ENCODE measurements at places on chromosomes 4 and X.

DNA sequence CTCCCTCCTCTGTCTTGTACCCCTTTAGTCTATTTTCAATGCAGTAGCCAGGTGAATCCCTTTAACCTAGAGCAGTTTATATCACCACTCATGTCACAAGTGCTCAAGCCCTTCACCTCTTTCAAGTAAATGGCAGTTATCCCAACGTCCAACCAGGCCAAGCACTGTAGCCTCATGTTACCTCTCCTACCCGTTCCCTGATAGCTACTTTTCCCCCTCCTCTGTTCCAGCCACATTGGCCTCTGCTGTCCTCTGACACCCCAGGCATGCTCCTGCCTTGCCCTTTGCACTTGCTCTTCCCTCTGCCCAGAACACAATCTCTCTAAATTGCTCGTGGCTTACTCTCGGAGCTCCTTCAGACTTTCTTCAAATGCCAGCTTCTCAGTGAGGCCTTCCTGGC lies 15.2 kb downstream of the GUCY1B1 start:
- DNase-seq, result no peak

GRCh38 chr4:101921370-101921769 lies 130.8 kb downstream of the BANK1 start:
- no peak for DNase-seq

GRCh38 chr4:78227411-78228057 lies 170.4 kb downstream of the FRAS1 start:
- no peak for DNase-seq

- no peak for DNase-seq
Observed at GRCh38 chrX:20585782-20586181, 319.1 kb upstream of the RPS6KA3 start.

- DNase-seq, result no peak
Observed at GRCh38 chrX:105706041-105706440, 116.3 kb upstream of the NRK start.

DNA sequence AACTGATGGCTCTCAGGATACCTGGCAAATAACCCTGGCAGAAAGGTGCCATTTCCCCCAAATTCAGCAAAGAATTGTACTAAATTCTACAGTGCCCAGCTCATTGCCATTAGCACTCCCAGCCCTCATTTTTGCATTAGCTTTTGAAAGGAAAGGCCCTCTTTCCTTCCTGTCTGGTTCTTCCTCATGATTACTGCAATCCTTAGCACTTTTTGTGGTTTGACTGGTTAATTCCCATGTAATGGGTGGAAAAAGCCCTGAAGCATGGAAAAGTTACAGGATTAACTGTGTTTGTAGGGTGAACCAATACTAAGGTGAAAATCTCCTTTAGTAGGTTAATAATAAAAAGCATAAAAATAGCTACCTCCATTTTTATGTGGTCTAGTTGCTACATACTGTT lies 139.5 kb downstream of the NPNT start:
- no peak for DNase-seq

DNA sequence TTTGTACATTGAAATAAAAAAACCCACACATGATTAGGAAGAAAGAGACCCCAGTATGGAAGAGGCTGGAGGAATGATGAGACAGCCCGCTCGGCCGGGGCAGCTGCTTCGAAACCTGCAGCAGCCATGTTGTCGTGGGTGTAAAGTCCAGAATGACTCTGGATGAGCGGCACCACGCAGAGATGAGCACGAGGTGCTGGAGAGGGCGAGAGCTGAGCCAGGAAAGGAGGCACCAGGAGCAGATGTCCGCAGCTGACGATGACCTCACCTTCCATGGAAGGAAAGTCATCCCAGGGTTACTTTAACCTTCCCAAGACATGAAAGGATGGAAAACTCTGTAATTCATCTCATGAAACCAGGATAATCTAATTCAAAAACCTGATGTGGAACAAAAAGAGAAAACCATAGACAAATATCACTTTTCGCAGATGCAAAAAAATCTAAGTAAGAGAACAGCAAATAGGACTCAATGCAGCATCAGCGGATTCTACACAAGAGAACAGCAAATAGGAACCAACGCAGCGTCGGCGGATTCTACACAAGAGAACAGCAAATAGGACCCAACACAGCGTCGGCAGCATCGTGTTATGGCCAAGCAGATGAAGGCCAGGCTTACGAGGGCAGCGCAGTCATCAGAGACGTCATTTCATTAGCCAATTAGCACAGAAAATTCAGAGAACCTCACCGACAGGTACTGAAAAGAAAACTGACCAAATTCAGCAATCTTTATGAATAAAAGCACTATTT lies 25.9 kb upstream of the SPON2 start:
- DNase-seq, result no peak

GRCh38 chr4:53763813-53764597 lies 172.7 kb upstream of the LNX1 start:
- DNase-seq, result no peak

DNA sequence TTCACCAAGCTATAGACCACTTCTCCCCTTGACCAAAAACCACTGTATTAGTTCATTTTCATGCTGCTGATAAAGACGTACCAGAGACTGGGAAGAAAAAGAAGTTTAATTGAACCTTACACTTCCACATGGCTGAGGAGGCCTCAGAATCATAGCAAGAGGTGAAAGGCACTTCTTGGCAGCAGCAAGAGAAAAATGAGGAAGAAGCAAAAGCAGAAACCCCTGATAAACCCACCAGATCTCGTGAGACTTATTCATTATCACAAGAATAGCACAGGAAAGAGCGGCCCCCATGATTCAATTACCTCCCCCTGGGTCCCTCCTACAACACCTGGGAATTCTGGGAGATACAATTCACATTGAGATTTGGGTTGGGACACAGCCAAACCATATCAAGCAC lies 97.8 kb downstream of the DOCK11 start:
- no peak for DNase-seq

DNA sequence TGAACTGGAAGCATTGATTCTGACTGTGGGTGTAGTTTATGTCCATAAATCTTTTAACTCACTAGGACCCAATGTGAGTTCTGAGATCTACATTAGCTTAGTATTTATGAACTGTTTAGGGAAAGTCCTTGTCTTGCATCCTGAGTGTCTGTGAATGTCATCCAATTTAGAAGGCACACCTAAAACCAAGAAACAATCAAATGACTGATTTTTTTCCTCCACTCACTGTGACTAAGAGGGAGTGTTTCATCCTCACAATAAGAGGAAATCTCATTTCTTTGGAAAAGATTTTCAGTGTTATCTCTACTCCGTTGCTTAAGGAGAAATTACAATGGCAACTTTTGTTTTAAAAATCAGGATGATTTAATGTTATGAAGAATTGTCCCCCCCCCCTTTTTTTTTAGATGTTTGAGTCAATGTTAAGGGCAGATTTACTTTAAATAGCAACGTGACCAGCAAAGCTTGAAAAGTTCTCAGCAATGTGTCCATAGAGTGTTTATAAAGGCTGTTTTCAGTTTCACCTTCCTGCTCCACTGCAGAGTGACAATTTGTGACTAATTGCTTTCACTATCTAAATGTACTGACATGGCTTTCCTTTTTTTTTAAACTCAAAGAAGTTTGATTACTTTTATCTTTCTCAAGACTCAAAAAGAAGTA lies 173.0 kb downstream of the SPCS3 start:
- no peak for DNase-seq

- DNase-seq, result no peak
Observed at GRCh38 chr4:128350449-128351045, 62.9 kb upstream of the PGRMC2 start.

DNA sequence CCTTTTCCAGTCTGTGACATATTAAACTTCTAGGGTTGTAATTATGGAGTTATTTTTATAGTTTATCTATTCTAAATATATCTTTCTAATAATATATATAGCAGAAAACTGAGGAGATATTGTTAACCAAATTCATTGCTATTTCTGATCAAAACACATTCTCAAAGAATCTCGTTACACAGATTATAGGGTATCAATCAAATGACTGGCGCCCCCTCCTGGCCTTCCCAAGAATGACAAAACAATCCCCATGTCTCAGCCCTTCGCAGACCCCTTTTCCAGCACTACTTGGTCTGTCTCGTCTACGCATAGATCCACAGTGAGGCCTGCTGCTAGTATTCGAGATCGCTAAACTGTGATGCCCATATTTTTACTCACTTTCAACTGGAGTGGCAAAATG lies 209.3 kb downstream of the GPC3 start:
- no peak for DNase-seq
